Activated T-helper 1 cell treated with Interleukin-2 at 50 U/mL for 16 hours (primary cell): ENCODE measurements at places on chromosomes 3 and 15.
A peak's percentile ranks its signal among the peaks of the same experiment; 100 is the strongest.

DNA sequence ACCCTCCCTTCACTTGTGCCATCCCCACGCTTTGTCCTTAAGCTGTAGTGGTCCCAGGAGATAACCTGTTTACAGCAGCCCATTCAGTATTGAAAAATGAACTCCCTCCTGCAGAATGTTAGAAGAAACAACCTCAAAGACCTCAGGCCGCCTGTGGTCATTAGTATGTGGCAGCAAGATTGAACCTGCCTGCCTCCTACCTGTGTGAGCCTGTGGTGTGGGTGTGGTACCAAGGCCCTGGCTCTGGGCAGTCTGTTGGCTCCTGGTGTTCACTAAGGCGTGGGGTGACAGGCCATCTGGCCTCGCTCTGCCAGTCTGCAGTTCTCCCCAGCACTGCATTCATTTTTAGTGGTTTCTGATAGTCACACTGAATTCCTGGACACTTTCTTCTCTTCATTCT is 21.0 kb downstream of the LSM3 start:
- no peak for DNase-seq

DNA sequence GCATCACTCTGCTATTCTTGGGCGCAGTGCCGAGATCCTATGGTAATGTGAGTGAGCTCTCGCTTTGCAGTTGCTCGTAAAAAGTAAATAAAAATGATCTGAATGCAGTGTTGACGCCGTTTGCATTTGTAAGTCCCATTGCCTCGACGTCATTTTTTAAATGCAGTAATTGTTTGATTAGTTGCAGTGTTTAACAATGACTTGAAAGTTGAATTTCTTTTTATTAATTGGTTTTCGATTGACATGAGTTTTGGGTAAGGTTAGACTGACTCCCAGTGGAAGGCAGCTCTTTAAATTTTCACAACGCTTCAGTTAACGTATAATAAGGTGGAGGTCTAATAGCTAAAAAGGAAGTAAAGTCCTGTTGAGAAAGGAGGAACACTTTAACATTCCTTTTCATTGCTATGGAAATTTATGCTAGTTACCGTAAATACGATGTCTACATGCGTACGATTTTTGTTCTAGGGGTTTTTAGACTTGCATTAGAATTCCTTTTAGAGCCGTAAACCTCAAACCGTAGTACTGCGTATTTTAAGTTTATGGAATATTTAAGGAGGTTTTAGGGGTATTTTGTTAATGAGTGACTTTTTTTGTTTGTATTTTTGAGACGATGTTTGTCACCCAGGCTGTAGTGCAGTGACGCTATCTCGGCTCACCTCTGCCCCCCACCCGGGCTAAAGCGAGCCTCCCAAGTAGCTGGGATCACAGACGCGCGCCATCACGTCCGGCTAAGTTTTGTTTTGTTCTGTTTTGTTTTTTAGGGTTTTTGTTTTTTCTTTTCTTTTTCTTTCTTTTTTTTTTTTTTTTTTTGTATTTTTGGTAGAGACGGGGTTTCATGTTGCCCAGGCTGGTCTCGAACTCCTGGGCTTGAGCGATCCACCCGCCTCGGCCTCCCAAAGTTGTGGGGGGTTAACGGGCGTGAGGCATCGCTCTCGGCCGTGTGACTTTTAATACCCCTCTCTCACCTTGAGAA is 1.4 kb downstream of the MORF4L1 start:
- DNase-seq, result peak; percentile 15

DNA sequence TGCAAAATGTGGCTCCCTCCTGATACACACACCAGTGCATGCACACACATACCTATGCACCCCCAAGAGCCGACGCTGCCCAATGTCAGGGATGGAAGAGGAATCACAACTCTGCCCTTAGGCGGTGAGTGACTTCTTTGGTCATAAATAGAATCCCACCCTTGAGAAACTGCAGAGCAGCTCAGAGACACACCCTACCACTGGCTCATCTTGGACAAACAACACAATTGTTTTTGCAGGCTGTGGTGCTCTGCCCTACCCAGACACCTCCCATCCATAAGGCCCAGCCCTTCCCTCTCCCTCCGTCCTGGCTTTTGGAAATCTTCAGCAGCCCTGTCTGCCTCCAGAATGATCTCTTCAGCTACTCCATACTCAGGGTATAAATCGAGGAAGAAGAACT is 73.8 kb upstream of the HRH1 start:
- no peak for DNase-seq

DNA sequence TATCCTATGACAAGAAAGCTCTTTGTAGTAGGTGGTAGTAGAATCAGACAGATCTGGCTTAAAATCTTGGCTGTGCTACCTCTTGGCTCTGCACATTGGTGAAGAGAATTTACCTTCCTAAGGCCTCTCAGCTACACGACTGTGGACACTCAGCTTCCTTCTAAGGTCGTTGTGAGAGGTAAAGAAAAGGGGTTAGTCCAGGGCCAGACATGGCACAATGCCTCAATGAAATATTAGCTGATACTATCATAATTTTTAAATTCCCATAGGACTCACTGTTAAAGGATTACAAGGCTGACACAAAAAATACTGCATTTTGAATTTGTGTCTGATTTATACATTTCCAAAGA is 80.4 kb downstream of the IGF1R start:
- no peak for DNase-seq

- DNase-seq, result no peak
Measured at GRCh38 chr3:3821777-3822176, 22.5 kb downstream of the LRRN1 start.

DNA sequence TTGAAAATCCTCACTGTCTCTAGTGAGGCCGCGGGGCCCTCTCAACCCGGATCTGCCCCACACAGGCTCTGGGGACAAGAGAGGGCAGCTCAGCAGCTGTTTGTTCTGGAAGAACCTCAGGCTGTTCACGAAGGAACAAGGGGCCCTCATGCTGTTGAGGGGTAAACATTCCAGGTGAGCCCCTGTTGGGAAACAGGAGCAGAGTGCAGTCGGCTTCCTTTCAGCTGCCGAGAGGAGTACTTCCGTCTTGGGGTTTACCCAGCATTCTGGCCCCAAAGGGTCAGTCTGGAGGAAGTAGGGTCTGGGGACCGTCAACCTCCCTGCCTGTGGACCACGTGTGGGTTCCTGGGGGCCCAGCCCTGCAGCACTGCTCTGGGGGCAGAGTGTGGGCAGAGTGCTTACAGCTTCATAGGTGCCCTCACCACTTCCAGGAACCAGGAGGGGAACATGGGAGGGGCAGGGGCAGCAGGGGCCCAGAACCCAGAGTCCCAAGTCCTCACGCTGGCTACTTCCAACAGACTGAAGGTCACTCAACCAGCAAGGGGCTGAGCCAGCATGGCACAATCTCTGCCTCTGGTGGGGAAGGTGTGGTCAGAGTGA is 49.2 kb upstream of the CTSH start:
- DNase-seq, result no peak

DNA sequence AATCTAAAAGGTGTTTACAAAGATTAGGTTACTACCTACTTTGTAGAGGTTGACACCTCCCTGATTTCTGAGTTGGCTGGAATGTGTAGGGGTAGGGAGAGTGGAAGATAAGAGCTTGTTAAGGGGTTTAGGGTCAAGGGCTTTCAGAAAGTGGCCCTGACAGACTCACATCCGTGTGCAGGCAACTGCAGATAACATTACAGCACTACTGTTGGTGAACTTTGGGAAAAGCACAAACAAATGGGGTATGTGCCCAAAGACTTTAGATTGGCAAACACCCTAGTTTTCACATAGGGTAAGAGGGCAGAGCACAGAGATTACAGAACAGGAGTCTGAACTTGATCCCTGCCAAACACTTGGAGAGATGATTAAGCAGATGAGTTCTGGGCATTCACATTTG is 375.7 kb downstream of the EPHB1 start:
- DNase-seq, result no peak
